Stimulated activated CD8-positive, alpha-beta memory T cell treated with anti-CD3 and anti-CD28 coated beads, Interleukin-4, amount 100 ng/mL, for 1 hour (primary cell): ENCODE measurements at places on chromosomes 2 and 18.

DNA sequence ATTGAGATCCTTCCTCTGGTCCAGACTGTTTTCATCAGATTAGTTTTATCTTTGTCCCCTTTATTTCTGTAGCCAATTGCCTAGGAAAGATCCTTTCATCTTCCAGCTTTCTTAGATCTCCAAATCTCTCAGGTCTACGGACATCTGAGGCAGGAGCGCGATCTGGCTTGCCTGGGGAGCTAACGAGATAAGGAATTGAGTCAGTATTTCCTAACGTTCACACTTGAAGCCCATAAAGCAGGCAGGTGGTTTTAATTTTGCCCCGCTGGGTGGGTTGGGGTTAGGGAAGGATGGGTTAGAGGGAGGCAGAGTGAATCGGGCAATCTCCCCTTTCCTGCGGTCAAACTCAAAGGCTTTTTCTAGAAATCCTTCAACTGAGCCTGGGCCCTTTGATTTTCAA is 727 bp upstream of the TTLL4 start:
- no peak for DNase-seq

- DNase-seq: no peak
Measured at GRCh38 chr2:47490406-47490805, 87.5 kb downstream of the MSH2 start.

DNA sequence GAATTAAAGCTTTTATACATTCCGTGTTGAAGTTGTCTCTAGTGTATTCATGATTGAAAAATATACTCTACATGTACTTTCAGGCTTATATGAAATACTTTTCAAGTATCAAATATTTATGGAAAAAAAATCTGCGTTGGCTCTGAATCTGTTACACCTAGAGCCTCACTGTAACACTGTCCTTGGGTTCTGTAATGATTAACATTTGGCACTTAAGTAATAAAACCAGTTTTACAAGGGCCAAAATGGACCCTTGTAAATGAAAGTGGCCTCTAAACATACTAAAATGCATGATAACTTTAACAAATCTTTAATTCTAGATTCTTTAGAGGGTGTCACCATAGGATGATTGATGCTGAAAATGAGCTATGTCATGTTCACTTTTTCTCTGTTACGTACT is 162.8 kb downstream of the PTPRM start:
- no peak for DNase-seq

GRCh38 chr18:35777039-35777438 is 195.4 kb upstream of the RMP24 start:
- no peak for DNase-seq

GRCh38 chr2:168731616-168732015 is 70.8 kb upstream of the NOSTRIN start:
- DNase-seq: no peak

GRCh38 chr2:140122001-140122400 is 1341.8 kb upstream of the NXPH2 start:
- no peak for DNase-seq

- no peak for DNase-seq
Measured at GRCh38 chr18:31658670-31659575, 25.5 kb downstream of the B4GALT6 start.

- no peak for DNase-seq
Measured at GRCh38 chr2:30109856-30110255, 37.0 kb upstream of the YPEL5 start.

DNA sequence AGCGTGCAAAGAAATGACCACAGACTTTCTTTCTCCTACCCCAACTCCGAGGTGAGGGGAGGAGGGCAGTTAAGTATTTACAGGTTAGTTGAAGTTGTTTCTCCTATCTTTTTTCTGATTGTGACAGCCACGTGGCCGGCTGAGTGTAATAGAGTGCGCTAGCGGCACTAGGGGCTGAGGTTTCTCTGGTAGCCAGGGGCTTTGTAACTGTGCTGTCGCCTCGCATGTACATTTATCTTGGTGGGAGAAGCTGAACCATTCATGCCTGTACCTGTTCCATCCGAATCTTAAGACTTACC is 214.1 kb upstream of the STON1 start:
- DNase-seq: no peak

DNA sequence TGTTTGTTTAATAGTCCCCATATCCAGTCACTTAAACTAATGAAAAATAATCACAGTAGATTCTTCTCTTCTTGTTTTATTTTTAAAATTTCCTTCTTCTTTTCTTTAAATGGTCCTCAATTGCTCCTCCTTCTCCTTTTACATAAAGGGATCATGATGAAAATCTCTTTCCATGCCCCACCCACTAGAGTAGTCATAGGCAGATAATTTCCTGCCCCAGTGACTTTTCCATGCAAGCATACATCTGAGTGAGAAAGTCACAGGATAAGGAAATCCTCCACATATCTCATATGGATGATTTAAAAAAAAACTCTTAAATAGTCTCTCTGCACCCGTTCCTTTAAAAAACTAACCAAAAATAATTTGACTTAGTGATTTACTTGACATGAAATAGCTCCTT is 552.3 kb upstream of the SETBP1 start:
- DNase-seq: no peak

GRCh38 chr2:156908825-156909224 is 348.7 kb upstream of the GALNT5 start:
- DNase-seq: no peak

GRCh38 chr2:227932403-227932802 is 61.0 kb downstream of the DAW1 start:
- DNase-seq: no peak

DNA sequence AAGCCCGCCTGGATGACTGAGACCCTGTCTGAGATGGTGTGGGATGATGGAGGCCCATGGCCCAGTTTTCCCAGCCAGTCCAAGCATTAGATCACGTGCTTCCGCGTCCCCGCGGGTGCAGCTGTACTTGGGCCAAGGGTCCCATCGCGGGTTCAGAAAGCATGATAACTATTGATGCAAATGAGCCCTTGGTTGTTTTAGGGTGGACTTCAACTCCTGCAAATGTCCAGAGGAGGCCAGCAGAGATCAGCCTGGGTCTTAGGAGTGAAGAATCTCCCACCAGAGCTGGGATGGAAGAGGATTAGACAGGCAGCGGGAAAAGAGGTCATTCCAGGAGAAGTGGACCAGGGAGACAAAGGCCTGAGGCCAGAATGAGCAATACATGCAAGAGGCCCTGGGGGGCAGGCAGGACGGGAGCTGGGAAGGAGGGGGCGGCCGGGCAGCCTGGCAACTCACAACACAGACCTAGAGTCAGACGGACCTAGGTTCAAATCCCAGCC is 89.9 kb upstream of the TMEM247 start:
- DNase-seq: no peak

DNA sequence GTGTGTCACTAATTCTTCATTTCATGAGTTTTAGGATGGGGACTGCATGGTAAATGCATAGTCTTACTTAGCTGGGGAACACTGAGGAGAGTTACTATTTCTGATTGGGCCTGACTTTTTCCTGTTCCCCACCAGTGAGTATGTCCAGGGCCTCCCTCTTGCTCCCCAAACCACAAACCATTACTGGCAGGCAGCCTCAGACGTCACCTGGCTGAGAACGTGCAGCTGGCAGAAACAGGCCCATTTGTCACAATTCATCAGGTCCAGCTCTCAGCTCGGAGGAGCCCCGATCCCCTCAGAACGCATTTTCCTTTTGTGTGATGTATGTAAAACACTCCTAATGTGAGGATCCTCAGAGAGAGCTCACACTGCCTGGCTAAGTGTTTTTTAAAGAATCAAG is 71.7 kb upstream of the SIX3 start:
- DNase-seq: no peak

GRCh38 chr2:64982311-64982857 is 6.8 kb upstream of the SLC1A4 start:
- no peak for DNase-seq

GRCh38 chr2:177074099-177074710 is 138.4 kb upstream of the HNRNPA3 start:
- no peak for DNase-seq

GRCh38 chr2:233565685-233566140 is 869 bp downstream of the USP40 start:
- DNase-seq: no peak

DNA sequence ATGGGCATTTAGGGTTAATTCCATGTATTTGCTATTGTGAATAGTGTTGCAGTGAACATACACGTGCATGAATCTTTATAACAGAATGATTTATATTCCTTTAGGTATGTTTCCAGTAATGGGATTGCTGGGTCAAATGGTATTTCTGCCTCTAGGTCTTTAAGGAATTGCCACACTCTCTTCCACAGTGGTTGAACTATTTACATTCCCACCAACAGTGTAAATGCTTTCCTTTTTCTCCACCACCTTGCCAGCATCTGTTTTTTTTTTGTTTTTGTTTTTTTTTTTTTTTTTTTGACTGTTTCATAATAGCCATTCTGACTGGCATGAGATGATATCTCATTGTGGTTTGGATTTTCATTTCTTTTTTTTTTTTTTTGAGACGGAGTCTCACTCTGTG is 62.4 kb downstream of the GTF3C3 start:
- DNase-seq: no peak

DNA sequence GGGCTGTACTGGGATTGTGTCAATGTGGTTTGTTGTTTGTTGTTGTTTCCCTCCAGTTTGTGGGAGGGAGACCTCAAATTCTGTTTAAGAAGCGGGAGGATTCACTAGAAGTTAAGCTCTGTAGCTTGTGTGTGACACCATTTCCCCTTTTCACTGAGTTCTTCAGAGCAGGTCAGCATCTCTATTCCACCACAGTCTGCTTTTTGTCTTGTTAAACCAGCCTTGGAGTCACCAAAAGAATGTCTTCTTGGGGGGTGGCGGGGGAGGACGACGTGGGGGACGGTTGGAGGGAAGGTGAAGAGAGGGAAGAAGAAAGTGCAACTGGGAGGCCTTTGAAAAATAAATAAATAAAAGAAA is 2.3 kb upstream of the BCL11A start:
- no peak for DNase-seq

- no peak for DNase-seq
Measured at GRCh38 chr18:58135183-58135641, 91.2 kb downstream of the NEDD4L start.

DNA sequence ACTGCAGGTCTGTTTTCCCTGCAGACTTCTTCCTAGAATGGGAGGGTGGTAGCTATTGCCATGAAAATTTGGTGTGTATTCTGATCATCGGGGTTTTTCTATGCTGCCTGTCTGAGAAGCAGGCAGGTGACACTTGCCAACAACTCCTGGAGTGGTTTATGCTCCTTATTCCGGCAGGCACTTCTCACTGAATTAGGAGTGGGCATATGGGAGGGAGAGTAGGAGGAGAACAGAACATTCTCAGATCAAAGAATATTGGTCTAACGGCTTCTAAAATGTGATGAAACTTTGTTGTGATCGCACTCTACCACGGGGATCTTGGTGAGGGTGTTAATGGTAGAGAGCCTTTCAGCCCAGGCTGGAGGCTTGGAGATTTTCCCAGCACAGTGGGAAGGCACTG is 480.8 kb downstream of the PLCL1 start:
- DNase-seq: no peak

- no peak for DNase-seq
Measured at GRCh38 chr2:20668871-20669475, 2.0 kb downstream of the GDF7 start.

GRCh38 chr2:38394903-38395341 is 17.8 kb upstream of the ATL2 start:
- DNase-seq: no peak

DNA sequence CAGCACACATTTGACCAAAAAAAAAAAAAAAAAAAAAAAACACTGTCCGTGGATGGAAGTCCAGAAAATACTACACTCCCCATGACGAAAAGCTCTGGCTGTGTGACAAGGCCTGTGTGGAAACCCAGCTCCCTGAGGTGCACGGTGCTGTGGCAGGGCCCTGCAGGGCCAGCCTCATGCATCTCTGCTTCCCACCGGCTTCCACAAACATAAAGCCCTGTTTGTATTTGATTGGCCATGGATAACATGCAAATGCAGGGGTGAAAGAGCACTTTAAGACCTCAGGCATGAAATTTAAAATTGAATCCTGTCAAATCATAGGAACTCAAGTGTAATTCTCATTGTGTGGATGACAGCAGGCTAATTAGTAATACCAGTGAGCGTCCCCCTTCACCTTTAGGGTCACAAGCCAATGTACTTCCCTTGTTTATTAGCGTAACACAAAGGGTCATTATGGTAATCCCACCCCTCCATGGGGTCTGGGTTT is 757.2 kb downstream of the GALR1 start:
- DNase-seq: no peak

DNA sequence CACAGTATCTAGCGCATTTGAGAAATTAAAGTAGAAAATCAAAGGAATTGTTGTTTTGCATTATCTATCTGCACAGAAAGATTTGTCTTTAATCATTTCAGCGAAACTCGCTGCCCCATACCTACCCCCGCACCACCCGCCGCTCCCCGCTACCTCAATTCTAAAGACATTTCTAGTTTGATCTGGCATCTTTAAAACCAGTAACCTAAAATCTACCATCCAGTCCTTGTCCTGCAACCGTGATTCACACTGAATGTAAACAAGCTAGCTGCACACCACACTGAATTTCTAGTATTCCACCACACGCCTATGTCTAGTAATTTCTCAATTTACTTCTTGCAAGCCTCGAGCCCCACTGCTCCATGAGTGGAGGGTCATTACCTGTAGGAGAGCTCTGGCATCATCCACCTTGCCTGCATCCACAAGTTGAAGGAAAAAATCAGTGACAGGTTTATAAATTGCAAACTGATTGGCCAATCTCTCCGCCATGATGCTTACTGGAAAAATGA is 60.1 kb downstream of the ABCG8 start:
- DNase-seq: no peak

DNA sequence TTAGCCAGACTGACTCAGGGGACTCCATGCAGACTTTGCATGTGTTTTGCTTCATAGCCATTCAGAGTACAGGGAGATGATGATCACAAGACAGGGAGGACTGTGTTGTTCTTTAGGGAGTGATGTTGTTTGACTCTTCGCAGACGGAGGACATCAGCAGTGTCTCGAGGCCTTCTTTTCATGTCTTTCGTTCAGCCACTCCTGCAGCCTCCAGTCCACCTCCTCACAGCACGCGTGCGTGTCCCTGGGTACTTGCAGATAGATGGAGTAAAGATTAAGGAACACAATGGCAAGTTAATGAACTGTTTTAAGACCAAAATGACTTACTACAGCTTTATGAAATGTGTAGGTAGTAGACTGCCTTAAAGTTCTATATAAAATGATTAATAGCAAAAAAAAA is 114.7 kb downstream of the MAP4K4 start:
- no peak for DNase-seq

DNA sequence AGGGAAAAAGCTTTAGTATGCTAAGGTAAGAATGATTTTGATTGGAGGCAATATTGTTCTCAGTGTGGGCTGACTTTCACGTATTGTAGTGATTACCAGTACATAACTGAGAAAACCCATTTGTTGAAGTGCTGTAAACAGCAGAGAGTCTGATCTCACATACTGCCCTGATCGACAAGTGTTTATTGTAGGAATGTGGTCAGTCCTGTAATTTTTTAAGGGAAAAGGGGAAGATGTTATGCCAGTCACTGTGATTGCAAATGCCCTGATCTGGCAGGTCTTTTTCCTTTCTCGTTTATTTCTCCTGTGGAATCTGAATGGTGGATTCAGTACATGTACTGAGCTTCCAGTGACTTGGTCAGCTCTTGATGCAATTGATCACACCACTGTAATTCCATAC is 11.5 kb downstream of the SPATS2L start:
- no peak for DNase-seq

- no peak for DNase-seq
Measured at GRCh38 chr2:148486655-148487054, 157.9 kb upstream of the EPC2 start.

GRCh38 chr18:26409091-26409490 is 139.3 kb downstream of the KCTD1 start:
- DNase-seq: no peak
